ENCODE measurements at places on chromosomes 6 and 20.

- DNase-seq, result no peak
These were observed 24.7 kb downstream of the ADGRG6 start for GRCh38 chr6:142326540-142326939.

DNA sequence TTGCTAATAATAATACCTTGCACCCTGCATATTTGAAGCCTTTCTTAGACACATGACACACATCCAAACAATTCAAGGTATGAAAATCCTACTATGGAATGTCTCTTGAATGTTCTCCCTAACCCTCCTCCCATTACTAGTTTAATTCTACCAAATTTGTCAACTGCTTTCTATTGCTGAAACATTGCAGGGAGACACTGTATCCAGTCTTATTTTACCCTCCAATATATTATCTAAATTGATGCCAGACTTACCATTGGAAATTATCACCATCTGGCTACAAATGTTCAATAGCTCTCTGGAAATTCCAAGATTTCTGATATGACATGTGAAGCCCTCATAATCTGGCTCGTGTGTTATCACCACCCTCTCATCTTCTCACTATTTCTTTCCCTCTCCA lies 1027.3 kb upstream of the CITED2 start:
- DNase-seq, result no peak

DNA sequence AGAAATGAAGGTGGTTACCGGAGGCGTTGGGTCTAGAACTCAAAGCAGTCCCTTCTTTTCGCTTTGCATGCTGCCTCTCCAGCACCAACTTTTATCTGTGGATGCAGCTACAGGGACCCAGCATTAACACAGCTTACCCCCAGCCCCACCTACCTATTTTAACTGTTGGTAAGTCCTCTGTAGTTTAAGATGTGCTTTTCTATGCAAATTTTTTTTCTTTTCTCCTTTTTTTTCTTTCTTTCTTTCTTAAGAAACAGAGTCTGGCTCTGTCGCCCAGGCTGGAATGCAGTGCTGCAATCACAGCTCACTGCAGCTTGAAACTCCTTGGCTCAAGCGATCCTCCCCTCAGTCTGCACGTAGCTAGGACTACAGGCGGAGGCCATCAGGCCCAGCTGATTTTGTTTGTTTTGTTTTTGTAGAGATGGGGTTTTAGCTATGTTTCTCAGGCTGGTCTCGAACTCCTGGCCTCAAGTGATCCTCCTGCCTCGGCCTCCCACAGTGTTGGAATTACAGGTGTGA lies 6.5 kb upstream of the USP45 start:
- no peak for DNase-seq

DNA sequence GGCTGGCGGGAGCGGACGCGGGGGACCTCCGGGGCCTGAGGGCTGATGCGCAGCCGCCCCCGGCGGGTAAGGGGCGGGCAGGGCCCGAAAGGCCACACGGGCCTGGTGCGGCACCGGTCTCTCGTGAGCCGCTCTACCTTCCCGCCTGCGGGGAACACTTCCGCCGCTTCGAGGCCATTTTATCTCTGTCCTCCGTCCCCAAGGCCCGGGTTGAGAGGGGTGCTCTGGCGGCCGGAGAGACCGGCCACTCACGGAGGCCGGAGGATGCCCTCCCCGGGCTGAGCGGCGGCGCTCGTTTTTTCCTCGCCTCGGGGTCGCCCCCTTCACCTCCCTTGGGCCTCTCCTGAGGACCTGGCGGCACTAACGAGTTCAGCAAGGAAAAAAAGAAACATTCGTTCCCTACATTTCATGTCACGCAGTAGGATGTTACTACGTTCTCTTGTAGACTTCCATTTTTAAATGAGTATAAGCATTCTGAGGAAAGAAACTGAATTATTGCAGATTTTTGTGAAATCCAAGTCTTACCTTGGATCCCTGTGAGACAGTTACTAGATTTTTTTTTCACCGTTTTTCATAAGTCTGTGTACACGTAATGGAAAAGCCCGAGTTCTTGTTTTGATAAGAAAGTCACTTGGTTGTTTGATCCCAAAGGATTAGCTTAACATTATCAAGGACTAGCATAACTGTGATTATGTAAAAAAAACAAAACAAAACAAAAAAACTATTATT lies 575 bp downstream of the WTAP start:
- peak; percentile 61 for DNase-seq

DNA sequence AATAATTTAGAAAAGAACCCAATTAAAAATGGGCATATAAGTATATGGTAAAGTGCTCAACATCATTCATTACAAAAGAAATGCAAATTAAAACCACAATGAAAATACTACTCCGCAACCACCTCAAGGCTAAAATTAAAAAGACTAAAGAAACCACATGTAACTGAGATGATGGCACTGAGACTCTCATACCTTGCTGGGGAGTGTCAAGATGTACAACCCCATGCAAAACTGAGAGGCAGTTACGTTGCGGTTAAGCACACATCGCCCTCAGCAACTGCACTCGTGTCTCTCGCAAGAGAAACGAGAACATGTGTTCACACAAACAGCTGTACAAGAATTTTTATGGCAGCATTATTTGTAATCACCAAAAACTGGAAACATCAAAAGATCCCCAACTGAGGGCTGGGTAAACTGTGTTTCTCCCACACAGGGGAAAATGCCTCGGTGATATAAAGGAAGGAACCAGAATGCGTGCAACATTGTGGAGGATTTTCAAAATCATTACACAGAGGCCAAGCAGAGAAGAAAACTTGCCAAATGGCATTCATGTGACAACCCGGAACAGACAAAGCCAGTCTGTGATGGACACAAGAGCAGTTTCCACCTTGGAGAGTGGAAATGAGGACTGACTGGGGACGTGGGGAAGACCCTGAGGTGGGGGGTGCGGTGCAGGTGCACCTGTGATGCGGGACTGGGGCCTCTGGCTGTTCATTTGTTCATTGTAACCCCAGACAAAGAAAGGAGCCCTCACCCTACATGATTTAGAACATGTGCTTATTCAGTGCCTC lies 144.9 kb downstream of the WDR27 start:
- peak; percentile 72 for DNase-seq

DNA sequence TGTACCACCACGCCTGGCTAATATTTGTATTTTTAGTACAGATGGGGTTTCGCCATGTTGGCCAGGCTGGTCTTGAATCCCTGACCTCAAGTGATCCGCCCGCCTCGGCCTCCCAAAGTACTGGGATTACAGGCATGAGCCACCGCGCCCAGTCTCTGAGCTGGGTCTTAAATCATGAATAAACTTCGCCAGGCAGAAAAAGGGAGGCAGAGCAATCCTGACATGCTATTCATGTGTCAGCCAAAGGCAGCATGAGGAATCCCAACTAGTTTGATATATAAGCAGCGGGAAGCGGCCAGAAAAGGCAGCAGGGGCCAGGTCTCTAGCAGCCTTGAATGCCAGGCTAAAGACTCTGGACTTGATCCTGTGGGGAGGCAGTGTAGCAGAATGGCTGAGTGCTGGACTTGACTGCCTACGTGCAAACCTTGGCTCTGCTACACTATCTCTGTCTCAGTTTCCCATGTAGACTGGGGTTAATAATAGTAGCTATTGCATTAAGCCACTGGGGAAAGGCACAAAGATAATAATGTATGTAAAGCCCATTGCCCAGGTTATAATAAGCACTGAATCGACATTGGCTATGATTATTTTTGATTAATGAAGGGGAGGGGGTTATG lies 1.8 kb downstream of the PROCR start:
- DNase-seq, result no peak

GRCh38 chr20:57323034-57323433 lies 6.6 kb upstream of the SPO11 start:
- no peak for DNase-seq

GRCh38 chr20:32569018-32569379 lies 16.1 kb downstream of the NOL4L start:
- DNase-seq, result no peak

Measured in activated CD4-positive, alpha-beta T cell treated with anti-CD3 and anti-CD28 coated beads, Interleukin-2, Interleukin-6, amounts not matched to agents 100 ng/mL and 50 ng/mL, durations not matched to agents 16 hours and 8 hours (primary cell).